ENCODE measurements at places on chromosomes 1 and 21.

DNA sequence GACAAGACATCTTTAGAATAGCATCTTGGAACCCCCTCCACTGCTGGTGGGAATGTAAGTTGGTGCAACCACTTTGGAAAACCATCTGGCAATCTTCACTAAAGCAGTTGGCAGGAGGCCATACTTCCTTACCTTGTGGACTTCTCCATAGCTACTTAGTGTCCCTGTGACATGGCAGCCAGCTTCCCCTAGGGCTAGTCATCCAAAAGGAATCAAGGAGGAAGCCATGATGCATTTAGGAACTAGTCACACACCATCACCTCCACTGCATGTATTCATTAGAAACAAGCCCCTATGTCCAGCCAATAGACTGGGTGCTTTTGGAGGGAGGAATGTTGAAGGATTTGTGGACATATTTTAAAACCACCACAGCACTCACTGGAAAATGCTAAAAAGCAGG, 19.9 kb downstream of the MX2 start:
- DNase-seq, result no peak

GRCh38 chr1:183546427-183546826, 43.8 kb downstream of the NCF2 start:
- peak; percentile 10 for DNase-seq

- DNase-seq, result no peak
Observed at GRCh38 chr1:183000167-183000962, 22.9 kb upstream of the LAMC1 start.

DNA sequence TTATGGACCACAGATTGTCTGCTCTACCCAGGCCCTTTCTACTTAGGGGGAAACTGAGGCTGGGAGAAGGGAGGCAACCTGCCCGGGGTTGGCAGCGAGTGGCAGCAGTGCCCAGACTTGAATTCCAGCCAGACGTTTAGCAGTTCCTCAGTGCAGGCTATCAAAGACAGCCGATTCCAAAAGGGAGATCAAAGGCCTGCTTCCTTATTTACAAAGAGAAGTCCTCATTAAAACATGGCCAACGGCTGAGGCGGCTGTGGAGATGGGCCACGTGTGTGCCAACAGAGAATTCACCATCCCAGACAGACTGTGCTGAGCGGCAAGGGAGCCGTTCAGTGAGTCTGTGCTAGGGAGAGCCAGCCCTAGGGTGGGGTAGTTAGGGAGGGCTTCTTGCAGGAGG, 27.7 kb downstream of the C1QB start:
- no peak for DNase-seq

GRCh38 chr1:62689524-62689923, 1.3 kb upstream of the DOCK7 start:
- peak; percentile 77 for DNase-seq

DNA sequence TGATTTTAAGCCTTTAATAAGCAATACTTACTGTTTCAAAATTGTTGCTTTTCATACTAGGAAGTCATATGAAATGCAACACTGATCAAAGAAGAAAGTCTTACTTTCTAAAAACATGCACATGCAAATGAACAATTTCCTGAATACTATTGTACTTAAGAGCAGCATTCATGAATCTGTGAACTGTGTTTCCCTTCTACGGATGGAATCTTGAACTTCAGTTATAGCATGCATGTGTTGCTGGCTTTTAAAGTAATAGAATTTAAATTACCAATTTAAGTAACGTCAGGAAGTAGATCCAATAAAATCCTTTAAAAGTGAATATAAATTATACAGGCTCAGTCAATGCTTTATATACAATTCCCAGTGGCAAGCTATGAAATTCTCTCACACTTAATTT, 348.9 kb downstream of the KCNT2 start:
- DNase-seq, result no peak

- no peak for DNase-seq
Observed at GRCh38 chr1:58921342-58921741, 137.5 kb upstream of the JUN start.

GRCh38 chr1:217846733-217847132, 215.6 kb downstream of the SPATA17 start:
- DNase-seq, result no peak

DNA sequence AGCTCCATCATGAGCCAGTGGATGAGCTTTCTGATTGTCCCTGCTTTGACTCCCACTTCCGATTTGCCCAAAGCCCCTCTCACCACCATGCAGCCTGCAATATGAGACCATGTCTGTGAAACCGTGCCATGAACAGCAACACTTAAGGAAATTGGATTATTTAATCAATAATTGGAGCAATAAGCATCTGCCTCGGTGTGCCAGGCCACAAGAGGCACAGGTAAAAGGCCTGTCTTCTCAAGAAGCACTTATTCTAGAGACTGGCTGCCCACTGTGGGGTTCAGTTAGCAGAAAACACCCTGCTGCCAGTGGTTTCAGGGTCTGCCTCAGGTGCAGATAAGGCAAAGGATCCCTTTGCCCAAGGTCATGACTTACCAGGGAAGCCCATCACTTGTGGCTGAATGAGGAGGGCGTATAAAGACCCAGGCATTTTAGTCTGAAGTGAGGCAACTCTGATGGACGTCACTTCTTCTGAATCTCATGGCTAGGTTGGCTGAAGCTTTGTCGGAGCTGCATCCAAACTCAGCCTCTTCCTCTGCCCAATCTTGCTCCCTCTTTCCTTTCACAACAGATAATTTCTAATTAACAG, 7.1 kb upstream of the CHI3L2 start:
- no peak for DNase-seq

DNA sequence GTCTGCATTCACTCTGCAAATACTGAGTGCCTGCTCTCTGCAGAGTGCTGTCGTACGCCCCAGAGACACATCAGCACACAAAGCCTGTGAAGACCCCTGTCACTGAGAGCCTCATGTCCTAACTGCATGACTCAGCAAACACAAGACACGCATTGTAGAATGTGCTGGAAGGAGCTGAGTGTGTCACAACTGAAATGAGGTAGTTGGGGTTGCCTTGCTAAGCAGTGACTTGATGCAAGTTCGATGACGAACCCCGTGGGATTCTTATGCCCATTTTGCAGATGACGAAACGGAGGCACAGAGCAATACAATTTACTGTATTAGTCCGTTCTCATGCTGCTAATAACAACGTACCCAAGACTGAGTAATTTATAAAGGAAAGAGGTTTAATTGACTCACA, 65.1 kb downstream of the RIPK4 start:
- peak; percentile 8 for DNase-seq

GRCh38 chr1:82491301-82492048, 690.7 kb downstream of the ADGRL2 start:
- DNase-seq, result no peak

DNA sequence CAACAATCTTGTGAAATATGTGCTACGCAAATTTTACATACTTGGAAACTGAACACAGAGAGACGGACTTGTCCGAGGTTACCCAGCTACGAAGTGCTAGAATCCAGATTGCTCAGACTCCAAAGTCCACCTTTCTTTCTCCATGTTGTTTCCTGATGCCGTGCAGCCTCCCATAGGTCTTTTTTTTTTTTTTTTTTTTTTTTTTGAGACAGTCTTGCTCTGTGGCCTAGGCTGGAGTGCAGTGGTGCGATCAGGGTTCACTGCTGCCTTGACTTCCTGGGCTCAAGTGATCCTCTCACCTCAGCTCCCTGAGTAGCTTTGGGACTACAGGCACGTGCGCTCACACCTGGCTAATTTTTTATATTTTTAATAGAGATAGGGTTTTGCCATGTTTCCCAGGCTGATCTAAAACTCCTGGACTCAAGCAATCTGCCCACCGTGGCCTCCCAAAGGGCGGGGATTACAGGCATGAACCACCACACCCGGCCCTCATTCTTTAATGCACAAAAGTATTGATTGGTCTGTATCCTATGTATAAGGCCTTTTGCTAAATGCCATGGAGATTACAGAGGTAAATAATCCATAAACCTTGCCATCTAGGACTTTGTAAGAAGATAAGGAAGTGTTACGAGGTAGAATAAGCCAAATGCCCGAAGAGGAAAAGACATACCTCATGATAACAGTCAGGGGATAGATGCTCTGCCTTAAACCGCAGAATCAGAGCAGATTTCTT, 92.8 kb downstream of the C1orf21 start:
- DNase-seq, result no peak

DNA sequence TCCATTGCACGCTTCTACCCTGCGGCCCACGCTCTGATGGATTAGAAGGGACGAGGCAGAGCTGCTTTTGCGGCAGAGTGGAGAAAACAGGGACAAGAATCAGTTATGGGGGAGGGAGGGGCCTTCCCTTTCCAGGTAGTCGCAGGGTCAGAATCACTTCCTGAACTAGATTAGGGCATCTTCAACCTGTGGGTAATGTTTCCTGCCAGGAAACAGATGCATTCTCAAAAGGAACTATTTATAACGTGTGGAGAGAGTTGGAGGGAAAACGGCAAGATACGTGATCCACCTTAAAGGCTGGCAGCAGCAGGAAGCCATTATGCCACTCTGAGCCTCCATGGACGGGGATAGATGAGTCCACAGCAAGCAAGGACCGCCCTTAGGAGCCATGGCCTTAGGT, 59.9 kb upstream of the CNTN2 start:
- DNase-seq, result no peak

DNA sequence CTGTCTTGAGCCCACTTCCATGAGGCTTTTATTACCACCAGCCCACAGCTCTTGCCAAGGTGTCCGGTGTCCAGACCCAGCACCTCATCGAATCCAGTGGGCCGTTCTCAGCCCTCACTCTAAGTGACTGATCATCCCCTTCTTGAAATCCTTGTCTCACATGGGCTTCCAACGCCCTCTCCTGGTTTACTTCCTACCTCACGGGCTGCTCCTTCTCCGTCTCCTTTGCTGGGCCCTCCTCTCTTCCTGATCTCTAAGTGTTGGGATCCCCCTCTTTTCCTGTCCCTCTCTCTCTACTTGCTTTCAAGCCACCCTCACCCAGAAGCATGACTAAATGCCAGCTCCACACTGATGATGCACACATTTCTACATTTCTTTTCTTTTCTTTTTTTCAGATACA, 9.0 kb upstream of the RHBG start:
- peak; percentile 36 for DNase-seq

DNA sequence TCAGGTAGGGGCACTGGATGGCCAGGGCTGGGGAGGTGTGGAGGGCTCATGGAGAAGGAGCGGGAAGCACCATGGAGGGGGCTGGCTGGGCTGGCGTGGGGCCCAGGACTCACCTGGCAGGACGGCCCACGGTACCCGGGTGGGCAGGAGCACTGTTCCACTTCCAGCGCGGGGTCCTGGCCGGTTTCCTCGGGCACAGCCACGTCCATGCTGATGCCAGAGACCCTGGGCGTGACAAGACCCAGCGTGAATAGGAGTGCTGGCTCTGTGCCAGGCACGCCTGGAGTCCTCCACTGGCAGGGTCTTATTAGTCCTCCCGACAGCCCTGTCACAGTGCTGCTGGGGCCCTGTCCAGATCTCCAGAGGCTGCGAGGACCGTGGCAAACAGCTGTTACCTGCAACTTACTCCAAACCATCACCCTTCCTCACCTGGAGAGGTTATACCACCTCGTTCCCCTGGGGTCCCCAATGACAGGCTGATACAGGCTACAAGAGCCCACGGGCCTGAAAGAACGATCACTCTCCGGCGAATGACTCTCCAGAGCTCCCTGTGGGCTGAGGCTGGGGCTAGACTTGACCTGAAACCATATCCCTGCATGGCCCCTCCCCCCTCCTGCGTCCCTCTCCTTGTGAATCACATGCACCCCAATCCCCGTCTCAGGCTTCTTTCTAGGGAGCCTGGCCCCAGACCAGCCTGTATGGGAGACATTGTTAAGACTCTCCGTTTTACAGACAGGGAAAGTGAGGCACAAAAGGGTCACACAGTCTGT, 62.1 kb downstream of the HSPG2 start:
- no peak for DNase-seq

DNA sequence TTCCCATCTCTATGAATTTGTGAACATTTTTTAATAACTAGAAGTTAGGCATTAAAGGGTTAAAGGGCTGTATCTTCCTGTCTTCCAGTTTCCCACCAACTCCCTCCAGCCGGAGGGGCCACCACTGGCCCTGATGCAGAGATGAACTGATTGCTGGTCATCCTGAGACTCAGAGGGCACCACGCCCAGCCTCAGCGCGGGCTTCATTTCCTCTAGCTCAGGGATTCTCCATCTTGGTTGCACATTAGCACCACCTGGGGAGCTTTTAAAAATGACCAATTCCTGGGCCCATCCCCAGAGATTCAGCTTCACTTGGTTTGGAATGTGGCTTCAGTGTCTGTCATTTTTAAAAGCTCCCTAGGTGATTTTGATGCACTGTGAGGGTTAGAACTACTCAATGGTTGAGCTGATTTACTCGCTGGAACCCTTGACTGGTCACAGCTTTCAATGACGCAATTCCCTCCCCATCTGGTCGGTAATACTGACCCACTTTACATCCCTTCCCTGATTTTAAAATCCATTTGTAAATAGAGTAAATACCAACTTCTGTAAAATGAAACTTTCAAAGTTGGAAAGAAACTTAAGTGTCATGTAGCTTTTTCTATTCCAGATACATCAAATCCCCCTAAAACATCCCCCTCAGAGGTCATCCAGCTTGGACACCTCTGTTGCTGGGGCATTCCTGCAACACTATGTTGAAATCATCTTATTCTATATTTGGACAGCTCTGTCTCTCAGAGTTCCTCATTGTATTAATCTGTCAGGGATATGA, 5.1 kb downstream of the NAV1 start:
- peak; percentile 51 for DNase-seq

DNA sequence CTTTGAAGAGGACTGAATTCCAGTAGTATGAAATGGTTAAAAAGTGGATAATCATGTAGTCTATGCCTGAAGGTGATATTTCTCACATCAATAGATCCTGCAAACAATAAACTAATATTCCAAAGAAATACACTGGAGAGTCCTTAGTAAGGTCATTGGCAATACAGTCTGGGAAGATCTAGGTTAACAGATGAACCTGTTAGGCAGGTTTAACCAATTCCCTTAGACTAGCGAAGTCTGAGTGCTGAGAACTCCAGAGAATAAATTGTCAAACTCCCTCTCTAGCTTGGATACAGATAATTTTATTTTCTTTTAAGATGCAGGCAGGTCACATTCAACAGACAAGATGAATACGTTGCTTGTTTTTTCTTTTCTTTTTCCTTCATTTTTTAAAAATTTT, 2.4 kb downstream of the GPR157 start:
- no peak for DNase-seq

GRCh38 chr1:107277022-107277421, 136.2 kb downstream of the NTNG1 start:
- peak; percentile 20 for DNase-seq

DNA sequence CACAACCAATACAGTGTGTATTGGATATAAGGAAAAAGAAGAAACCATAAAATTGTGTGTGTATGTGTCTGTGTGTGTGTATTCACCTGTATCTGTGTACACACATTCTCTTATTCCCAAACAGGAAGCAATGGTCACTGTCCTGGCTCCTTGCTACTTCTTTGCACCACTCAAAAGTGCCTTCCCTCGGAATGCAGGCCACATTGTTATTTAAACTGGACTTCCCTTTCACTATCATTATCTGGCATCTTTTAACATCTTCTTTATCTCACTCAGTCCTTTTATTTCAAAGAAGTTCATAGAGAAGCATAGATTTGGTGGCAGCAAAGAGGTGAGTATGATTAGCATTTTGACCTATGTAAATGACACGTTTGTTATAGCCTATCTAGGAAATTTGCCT, 803.7 kb downstream of the NCAM2 start:
- no peak for DNase-seq
